Activated naive CD8-positive, alpha-beta T cell treated with anti-CD3 and anti-CD28 coated beads for 36 hours (primary cell): ENCODE measurements at places on chromosomes 5 and 9.

DNA sequence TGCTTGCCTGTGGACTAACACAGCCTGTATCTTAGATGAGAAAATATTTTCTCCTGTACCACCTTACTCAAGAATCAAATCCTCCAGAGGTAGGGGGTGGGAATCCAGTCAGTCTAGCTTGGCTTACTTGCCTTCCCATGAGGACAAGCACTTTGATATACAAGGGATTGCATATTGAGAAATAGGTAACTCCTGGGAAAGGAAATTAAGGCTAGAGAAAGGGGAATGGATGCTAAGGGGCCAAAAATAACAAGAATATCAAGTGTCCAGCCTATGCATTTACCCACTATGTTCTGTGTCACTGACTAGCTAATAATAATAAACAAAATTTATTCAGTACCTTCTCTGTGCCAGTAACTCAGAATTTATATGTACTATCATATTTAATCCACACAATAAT lies 21.4 kb upstream of the SNX2 start:
- DNase-seq, result no peak

GRCh38 chr5:179553006-179553405 lies 2.7 kb downstream of the RUFY1 start:
- DNase-seq, result no peak

GRCh38 chr9:68492806-68493205 lies 47.9 kb downstream of the TMEM252 start:
- no peak for DNase-seq

DNA sequence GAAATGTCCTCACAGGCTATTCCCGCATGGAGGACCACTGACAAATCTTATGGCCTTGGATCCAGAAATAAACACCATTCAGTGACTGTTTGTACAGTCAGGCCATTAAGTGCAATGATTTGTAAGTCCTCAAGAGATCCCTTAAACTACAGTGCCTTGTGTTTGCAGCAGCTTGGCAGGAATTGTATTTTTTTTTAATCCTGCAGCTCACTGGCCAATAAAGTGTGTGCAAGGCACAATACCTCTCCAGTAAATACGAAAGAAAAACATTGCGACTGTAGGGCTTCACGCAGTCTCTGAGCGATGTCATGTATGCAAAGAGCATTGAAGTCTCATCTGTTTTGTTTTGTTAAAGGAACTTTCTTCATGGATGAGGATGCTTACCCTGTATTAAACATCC lies 74.2 kb upstream of the TUSC1 start:
- no peak for DNase-seq

DNA sequence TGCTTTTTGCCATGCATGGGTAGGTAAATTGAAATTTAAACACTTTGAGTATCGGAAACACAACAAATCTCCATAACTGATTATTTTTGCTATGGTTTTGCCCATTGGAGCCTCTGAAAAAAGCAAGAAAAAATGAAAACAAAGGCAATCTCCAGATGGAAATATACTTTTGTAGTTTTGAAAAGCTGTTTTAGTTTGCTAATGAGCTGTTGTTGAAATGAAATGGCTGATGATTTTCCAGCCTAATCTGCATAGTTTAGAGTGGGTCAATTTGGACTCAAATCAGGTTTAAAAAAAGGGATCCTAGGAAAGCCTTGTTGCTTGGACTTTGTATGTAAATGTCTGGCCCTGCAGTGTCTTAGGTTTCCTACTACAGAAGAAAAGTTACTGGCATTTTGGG lies 285.8 kb downstream of the CAAP1 start:
- no peak for DNase-seq

- DNase-seq, result no peak
Observed at GRCh38 chr5:180380856-180381255, 27.7 kb upstream of the GFPT2 start.

DNA sequence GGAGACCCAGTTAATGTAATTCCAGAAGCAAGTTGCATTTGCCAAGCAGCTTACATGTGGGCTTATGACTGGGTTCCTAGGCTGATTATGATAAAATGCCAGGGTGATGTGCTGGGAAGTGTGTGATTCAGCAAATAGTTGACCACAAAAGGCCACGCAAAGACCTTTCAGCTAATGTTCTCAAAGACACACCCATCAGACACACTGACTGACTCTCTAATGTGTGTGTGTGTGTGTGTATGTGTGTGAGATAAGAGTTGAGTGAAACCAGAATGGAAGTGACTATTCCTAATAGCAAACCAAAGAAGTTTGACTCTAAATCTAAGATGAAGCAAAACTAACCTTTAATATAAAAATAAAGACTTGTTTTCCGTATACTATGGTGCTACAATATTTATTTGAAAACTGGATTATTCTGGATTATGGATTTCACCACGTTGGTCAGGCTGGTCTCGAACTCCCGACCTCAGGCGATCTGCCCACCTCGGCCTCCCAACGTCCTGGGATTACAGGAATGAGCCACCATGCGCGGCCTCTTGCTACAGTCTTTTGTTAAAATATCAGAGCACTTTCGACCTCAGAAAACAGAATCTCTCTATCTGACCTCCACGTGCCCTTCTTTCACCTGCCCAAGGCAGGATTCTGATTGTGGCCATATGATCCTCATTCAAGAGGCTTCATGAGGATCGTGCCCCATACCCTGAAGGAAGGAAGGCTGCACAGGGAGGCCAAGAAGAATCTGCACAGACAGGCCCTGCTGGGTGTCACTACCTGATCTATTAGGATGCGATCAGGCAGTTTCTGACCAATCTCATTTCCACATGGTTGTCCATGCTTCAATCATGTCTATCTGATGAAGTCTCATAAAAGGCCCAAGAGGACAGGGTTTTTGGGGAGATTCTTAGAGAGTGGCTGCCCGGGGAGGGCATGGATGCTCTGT lies 75.6 kb downstream of the USP20 start:
- DNase-seq, result no peak

DNA sequence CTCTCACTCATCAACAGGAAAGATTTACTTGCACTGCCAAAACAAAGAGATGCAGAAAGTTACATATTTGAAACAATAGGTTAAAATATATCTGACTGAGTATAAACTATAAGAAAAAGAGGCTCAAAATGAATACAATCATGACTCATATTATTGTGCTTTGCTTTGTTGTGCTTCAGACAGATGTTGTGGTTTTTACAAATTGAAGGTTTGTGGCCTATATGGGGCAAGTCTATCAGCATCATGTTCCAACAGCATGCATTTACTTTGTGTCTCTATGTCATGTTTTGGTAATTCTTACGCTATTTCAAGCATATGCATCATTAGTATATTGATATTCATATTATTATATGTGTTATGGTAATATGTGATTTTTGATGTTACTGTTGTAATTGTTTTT lies 330.0 kb downstream of the PRR16 start:
- DNase-seq, result no peak

- DNase-seq, result no peak
Observed at GRCh38 chr9:5620494-5620893, 8.4 kb upstream of the RIC1 start.

DNA sequence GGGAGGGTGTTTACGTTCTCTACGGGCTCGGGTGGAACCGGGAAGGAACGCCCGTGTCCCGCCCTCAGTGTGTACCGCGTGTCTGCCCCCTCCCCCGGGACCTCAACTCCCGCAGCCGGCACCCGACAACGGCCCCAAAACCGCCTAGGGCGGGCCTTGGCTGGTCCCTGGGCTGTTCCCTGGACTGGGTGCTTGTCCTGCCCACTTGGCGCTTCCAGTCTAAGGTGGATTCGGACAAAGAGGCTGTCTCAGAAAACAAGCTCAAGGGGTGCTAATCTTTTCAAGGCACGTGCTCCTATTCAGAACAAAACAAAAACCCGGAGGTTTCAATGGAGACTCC lies 379 bp upstream of the CLK4 start:
- DNase-seq, result no peak

DNA sequence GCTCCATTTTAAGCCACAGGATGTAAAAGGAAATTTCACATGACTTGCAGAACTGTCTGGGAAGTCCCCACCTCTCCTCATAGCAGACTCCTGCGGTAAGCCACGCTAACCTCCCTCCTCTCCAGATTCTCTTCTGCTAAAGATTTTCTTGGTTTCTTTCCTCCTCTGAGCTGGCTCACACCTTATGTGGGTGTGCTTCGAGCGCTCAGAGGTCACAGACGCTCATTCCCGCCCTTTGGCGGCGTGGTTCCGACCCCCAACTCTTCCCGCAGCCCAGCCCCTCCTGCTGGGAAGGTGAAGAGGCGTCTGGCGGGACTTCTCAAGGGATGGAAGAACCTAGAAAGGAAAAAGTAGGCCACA lies 32.9 kb upstream of the CDK20 start:
- DNase-seq, result peak; percentile 47

DNA sequence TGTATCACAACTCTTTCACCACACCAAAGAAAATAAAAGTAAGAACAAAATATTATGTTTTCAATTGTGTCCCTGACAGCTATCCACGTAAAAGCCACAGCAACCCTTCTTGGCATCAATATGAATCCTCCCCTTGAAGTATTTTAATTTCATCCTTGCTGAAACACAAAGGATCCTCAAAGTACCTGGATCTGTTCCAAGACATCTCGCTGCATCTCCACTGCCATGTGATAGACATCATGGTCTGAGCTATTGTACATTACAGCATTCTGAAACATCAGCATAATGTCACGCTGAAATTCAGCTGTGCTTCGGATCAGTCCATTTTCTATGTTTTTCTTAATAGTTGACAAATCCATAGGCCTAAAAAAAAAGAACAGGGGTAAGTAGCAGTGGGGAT lies 17.7 kb downstream of the BRD8 start:
- DNase-seq, result no peak

GRCh38 chr9:95112436-95113280 lies 204.9 kb downstream of the FANCC start:
- no peak for DNase-seq

- DNase-seq, result peak; percentile 16
Observed at GRCh38 chr9:126317513-126317912, 9.1 kb upstream of the MVB12B start.
